ENCODE measurements at places on chromosomes 5 and 9.

DNA sequence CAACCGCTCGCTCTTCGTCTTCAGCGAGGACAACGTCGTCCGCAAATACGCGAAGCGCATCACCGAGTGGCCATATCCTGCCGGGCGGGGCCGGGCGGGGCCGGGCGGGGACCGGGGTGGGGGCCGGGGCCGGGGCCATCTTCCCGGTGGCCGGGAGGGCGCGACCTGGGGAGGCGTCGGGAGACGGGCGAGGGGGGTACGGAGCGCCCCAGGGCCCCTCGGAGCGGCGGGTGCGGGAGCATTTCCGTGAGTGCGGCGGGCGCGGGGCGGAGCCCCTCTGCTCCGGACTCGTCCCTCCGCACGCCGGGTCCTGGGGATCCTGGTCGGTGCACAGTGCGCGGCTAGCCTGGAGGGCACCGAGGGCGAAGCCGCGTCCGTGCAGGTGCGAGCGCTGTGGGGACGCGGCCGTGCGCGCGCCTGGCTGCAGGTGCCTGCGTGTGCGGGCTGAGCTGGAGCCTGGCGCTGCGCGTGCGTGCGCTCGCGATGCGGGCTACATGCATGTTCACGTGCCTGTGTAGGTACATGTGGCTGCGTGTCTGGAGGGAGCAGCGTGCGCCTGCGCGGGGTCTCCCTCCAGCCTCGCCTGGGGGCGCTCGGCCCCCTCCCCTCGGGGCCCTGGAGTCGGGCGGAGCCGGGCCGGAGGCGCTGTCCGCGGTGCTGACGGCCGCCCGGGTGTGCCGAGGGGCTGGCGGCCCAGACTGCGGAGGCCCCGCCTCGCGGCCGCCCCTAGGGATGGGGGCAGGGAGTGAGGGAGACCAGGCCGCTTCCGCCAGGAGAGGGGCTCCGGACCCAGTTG, 762 bp downstream of the CACNA1B start:
- no peak for DNase-seq

- no peak for DNase-seq
These were observed 148.5 kb downstream of the NMUR2 start for GRCh38 chr5:152256580-152256979.

GRCh38 chr9:133957328-133957727, 34.8 kb downstream of the VAV2 start:
- DNase-seq: no peak

GRCh38 chr5:63247651-63248050, 669.0 kb downstream of the LRRC70 start:
- no peak for DNase-seq

DNA sequence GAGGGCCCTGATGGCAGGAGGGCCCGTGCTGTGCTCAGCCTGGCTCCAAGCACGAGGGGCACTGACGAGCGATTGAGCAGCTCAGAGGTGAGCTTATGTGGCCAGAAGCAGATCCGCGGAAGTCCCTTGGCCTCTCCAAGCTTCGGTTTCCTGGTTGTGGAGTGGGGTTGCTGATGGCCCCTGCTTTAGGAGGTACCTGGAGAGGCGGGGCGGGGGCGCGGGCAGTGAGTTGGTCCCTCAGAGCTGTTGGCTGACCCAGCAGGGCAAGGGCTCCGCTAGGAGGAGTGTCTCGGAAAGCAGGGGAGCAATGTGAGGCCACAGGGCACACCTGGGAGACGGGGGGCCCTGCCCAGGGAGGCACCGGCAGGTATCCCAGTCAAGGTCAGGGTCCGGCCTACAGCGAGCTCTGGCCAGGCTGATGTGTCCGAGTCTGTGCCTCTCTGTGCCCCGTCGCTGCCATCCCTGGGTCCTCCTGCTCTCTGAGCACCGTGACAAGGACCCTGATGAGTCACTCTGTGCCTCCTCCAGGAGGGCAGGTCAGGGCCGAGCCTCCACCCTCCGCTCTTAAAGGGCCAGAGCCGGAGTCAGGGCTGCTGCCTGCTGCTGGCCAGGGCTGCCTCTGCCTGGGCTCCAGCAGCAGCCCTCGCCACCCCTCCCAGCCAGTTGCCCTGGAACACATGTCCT, 14.8 kb downstream of the NCS1 start:
- DNase-seq: no peak

- no peak for DNase-seq
These were observed 237.5 kb downstream of the SLIT3 start for GRCh38 chr5:169063316-169063953.

GRCh38 chr5:174972291-174972690, 247.9 kb downstream of the MSX2 start:
- DNase-seq: no peak

- no peak for DNase-seq
These were observed 71.5 kb downstream of the DAP start for GRCh38 chr5:10689391-10690081.

DNA sequence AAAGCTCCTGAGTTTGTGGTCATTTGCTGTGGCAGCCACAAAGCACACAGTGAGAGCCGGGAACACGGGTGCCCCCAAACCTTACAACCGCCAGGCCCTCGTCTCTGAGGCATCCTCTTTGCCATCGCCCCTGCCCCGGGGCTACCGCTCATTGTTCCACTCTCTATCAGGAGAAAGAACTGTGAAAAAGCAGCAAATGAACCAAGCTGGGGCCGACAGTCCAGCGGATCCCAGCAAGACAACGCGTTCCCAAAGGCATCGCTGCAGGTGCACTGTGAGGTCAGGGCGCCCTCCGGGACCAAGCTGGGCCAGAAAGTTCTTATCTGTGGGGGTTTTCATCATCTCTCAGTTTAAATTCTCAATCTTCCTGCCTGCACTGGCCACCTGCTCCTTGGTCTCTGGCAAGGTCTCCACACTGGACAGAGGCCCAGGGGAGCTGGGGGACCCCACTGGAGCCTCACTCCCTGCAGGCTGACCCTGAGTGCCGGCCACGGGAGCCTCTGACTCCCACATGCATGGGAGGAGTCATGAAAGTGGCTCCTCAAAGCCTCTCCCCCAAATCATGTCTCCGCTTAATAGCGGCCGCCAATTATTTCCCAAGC, 32.1 kb downstream of the VAV2 start:
- DNase-seq: no peak

GRCh38 chr9:136339173-136339957, 12.0 kb downstream of the GPSM1 start:
- DNase-seq: no peak

All from ascending aorta (tissue), 2 donors.